RWPE1 (cell line): ENCODE measurements at places on chromosomes 1 and 21.

DNA sequence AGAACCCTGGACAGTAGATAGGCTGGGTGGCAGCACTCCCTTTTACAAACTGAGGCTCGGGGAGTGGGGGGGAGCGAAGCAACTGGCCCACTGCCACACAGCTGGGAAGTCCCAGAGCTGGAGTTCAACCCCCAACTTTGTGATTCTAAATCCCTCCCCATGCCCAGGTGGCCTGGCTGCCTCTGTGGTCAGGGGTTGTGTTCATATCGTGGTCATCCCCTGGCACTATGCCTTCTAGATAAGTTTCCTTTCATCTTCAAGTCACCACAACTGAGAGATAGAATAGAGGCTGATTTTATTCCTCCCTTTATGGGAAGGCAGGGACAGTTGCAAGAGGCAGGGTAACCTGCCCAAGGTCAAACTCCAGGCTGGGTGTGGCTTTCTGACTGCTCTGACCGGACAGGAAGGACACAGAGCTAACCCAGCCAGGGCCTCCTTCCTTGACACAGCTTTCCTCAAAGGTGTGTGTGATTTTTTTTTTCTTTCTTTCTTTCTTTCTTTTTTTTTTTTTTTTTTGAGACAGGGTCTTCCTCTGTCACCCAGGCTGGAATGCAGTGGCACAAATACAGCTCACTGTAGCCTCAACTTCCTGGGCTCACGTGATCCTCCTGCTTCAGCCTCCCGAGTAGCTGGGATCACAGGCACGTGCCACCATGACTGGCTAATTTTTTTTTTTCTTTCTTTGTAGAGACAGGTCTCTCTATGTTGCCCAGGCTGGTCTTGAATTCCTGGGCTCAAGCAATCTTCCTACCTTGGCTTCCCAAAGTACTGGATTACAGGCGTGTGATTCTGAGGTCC, 18.4 kb upstream of the TNFRSF1B start:
- no peak for DNase-seq

DNA sequence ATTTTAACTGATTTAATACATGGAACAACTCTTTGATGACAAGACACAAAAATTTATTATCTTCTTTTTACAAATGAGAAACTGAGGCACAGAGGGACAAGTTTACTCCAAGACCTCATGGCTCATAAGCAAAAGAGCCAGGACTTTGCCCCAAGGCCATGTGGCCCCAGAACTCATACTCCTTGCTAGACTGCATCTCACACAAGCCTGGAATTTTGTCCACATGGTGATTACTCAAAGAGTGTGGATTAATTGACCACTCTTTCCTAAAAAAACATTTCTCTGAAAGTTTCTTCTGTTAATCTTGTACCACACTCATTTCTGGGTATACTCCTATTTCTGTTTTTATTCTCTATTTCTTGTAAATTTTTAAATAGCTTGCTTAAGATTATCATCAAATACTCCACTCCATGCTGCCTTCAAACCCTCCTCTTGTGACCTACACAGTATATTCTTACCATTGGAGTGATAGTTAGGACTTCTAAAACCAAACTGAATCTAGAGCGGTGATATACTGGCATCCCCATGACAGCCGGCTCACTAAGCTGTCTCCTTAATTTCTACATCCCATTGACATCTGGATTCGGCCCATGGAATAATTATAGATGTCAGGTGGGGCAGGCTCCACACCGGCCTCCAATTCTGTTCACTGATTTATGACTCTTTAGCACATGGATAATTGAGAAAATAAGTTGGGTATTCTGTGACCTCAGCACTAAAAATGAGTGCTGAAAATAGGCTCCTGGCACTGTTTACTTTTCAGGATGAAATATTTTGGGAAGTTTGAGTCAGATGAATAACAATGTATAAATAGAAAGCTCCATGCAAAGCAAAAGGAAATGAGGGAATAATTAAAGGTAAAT, 16.1 kb downstream of the RGS4 start:
- no peak for DNase-seq

DNA sequence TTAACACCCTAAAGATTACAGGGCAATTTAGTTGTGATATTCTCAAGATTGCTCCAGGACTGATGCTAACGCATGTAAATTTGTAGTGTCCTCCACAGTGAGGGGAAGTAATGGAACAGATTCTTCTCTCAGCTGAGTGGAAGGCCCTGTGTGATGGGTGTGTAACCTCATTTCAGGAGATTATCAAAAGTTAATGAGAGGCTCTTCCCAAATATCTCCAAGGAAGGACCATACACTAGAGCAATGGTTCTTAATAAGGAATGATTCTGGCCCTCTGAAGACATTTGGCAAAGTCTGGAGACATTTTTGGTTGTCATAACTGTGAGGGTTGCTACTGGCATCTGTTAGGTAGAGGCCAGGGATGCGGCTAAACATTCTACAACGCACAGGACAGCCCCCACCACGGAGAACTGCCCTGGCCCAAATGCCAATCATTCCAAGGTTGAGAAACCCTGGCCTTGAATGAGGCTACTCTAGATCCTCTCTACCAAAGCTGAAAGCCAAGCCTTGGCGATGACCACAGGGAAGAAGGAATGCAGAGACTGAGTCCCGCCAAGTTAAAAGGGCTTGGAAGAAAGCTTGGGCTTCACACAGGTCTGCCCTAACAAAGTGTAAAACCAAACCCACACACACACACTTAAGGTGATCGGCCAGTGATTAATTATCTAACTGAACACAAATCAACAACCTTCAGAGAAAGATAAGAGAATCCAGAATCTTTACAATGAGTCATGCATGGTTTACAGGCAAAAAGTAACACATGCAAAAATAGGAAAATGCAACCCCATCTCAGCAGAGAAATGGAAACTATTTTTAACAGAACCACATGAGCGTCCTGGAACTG, 135.8 kb downstream of the SYF2 start:
- no peak for DNase-seq

- DNase-seq, result no peak
Measured at GRCh38 chr1:69523461-69523860, 44.3 kb upstream of the LRRC7 start.

- no peak for DNase-seq
Measured at GRCh38 chr1:218616681-218617080, 271.5 kb downstream of the TGFB2 start.

DNA sequence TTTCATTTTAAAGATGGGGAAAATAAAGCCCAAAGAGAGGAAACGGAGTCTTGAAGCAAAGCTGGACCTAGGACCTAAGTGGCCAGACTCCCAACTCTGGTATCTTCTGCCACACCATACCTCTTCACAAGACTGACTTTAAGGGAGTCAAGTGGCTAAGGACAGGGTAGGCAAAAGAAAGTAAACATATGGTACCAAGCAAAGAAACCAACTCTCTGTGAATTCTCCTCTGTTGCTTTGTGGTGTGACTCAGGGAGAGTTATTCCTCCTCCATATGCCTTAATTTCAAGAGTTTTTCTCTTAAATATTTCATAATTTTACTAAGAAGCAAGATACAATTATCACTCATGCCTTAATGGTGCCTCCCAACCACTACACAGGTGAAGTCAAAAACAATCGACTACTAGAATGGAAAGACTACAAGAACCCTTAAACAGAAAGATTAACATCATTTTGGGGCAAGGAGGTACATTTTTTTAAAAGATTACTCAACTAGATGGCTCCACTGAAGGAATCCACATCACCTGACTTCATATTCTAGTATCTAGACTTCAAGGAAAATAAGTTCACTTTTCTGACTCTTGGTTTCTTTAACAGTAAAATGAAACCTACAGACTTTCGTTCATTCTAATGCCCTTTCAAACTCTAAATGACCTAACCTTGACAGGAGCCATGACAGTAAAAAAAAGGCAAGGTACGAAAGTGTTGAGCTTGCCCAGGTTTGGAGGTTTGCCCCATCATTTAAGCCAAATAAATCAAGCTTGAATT, 44.2 kb downstream of the LUZP1 start:
- DNase-seq, result no peak

DNA sequence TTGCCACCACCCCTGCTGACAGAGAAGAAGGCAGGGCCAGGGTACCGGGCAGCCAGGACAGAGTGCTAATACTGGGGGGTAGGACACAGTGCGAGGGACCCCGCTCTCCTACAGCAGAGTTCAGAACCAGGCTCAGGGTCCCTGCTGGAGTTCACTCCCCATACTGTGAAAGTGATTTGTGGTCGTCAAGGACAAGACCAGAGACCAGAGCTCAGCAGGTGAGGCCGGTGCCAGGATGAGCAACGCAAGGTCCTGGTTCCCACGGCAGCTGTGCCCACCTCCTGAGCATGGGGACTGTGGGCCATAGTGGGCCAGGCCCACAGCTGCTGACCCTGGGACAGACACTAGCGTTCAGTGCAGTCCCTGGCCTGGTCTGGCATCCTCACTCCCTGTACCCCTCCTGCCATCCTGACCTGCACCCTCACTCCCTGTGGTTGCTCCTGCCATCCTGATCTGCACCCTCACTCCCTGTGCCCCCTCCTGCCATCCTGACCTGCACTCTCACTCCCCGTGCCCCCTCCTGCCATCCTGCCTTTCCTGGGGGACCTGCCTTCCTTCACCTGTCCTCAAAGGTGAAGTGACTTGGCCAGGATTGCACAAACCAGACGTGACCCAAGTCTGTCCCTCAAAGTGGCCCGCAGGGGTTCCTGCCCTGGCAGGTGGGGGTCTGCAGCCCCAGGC, 13.8 kb upstream of the PTTG1IP start:
- DNase-seq, result no peak

DNA sequence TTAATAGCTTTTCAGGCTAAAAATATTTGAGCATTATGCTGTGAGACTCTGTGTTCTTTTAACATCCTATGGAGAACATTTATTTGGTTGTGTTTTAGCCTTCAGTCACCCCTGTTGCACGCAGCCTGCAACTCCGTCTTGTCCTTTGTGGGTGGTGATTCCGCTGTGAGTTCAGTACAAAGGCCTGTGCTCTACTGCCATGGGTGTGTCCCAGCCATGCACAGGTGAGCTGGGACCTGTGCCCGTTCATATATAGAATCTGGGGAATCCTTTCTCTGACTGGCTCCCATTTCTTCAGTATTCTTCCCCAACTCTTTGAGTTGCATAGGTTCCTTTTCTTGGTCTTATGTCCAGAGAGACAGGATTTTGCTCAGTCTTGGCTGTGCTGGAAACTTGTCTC, 61.4 kb downstream of the ACTL8 start:
- no peak for DNase-seq

DNA sequence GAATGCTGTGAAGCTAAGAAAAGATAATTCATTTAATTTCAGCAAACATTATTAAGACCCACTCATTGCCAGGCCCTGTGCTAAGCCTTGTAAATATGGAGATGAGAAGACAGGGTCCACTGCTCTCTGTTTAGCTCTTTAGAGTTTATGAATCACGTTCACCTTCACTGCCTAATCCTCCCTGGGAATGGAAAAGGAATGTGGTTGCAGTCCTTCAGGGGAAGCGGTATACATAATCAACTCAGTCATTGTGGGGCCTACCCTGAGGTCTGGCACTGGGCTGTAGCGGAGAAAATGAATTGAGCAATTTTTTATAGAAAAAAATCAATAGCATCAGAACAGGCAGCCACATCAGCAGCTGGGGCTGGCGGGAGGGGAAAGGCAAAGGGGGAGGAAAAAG, 412.1 kb upstream of the NFIA start:
- DNase-seq, result no peak

- DNase-seq, result no peak
Measured at GRCh38 chr1:33610391-33610790, 137.9 kb downstream of the ZSCAN20 start.

GRCh38 chr1:100188617-100189016, 10.6 kb upstream of the LRRC39 start:
- no peak for DNase-seq

GRCh38 chr1:110477041-110477440, 26.1 kb downstream of the PROK1 start:
- DNase-seq, result peak; percentile 85

- peak; percentile 35 for DNase-seq
Measured at GRCh38 chr1:5983361-5984103, 8.7 kb downstream of the NPHP4 start.

DNA sequence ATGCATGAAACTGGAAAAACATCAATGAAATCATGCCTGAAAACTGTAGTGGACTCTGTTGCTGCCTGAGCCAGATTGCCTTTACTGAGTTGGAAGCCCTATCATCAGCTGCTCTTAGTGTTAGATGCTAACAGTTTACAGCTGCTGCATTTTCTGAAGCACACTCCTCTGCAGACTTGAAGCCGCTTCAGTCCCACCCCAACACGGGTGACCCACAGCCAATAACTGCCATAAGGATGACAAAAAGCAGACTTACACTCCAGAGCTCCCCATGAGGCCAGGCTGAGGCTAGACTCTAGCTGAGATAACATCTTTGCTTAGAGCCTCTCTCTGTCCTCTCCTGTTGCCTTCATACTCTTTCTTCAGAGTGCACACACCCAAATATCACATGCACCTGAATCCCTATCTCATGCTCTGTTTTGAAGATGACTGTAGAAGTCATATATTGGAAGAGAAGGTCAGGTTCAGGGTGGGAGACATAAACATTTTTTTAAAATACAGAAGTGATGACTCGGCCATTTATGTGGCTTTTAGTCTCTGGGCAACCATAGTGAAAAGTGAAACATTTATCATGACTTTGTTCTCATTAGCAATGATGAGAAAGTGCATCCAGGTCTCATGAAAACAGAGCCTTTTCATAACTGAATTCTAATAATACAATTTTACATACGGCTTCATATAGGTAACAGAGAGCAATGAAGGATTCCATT, 161.0 kb downstream of the KCNK2 start:
- no peak for DNase-seq

DNA sequence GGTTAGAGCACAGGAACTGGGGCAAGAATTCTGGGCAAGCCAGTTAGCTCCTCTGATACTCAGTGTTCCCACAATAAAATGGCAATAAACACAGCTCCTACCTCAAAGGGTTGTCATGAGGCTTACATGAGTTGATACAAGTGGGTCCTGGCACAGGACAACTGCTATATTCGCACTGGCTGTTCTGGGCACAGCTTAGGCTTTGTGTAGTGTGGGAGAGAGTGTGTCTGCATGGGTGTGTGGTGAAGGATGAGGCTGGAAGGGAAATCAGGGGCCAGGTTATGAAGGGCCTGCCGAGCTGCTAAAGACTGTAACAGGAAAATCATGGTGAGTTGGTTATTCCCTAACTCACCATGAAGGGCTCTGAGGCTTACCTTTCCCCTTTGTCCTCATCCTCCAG, 18.7 kb downstream of the ETV3 start:
- no peak for DNase-seq

DNA sequence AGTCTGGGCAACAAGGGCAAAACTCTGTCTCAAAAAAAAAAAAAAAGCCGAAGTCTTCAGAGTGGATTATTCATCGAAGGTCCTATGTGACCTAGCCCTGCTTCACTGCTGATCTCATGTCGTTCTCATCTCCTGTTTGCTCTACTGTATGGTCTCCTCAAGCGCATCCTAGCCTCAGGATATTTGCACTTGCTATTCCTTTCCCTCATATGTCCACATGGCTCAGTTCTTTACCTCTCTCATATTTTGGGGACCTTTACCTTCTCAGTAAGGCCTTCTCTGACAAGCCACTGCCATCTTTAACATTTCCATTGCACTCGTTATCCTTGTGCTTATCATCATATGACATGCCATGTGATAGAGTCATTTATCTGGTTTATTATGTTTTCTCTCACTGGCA, 2.6 kb downstream of the TBCE start:
- DNase-seq, result no peak

GRCh38 chr1:199616947-199617346, 410.6 kb upstream of the NR5A2 start:
- DNase-seq, result no peak
